ENCODE measurements at places on chromosomes 1 and 21.

- no peak for DNase-seq
Measured at GRCh38 chr1:203146042-203146369, 18.5 kb downstream of the ADORA1 start.

GRCh38 chr21:32861866-32862265 lies 90.3 kb upstream of the PAXBP1 start:
- DNase-seq, result no peak

DNA sequence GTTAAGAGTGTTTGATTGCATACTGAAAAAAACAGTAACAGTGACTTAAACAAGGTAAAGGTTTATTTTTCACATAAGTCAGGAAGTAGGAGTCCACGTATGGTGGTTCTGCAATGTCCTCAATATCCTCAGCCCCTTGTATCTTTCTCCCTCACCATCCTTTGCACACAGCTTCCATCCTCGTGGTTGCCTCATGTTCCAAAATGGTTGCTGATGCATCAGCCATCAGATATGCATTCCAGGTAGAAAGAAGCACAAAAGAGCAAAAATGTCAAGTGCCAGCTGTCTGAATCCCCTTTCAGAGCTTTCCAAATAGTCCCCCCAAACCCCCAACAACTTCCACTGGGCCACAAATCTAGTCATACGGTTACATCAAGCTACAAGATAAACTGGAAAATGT lies 138.1 kb downstream of the SYF2 start:
- DNase-seq, result no peak

GRCh38 chr1:9561429-9561828 lies 22.2 kb downstream of the SLC25A33 start:
- no peak for DNase-seq

- DNase-seq, result no peak
Measured at GRCh38 chr1:198199105-198199504, 42.3 kb downstream of the NEK7 start.
